ENCODE measurements at places on chromosomes 7 and 10.
A peak's percentile ranks its signal among the peaks of the same experiment; 100 is the strongest.

DNA sequence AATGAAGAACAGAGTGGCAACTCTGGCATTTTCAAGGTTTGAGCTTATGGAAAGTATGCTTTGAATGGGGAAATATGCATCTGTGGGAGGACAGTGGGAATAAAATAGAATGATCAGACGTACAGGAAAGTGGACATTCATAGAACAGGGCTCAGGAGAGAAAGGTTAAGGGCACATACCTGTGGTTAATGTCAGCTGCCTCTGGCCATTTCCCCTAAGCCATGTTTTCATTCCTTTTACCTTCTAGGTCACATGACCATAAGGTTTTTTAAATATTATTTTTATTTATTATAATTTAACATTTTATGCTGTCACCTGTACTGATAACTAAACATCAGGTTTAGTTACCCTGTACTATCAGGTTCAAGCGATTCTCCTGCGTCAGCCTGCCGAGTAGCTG lies 52.8 kb downstream of the LRRC4 start:
- DNase-seq: peak; percentile 33

GRCh38 chr7:101698964-101699363 lies 69.9 kb upstream of the MYL10 start:
- no peak for DNase-seq

- no peak for DNase-seq
These were observed 30.5 kb downstream of the BICC1 start for GRCh38 chr10:58543141-58543540.

- DNase-seq: no peak
These were observed 147.6 kb downstream of the DIP2C start for GRCh38 chr10:541750-542371.

DNA sequence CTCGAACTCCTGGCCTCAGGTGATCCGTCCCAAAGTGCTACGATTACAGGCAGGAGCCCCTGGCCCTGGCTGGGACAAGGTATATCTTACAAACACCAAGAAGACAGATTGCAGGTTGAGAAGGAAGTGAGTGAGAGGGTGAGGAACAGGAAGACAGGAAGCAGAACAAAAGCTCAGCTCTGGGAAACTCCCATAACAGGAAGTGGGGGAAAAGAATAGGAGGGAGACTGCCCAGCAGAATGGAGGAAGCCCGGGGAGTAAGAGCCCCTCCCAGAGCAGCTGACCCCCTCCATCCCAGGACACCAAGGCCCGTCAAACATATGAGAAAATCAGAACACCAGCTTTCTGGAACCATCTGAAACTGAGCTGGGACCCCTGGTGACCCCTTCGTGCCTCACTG lies 2.9 kb downstream of the TECPR1 start:
- no peak for DNase-seq

- no peak for DNase-seq
These were observed 558.7 kb downstream of the PTPRN2 start for GRCh38 chr7:158028971-158029370.

DNA sequence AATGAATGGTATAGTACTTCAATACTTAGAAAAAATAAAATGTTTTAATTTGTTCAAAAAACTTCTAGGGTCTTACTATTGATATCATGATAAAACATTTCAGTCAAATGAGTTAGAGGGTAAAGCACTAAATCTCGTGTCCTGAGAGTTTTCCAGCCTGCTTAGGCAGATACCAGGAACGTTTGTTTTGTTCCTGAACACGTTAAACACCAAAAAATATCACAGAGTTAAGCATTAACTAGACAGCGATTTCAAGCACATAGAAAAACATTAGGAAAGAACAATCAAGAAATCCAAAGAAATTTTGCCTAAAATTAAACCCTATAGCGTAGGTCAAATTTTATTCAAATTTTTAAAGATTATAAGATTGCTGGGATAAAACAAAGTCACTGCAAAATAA lies 204.6 kb upstream of the AGR3 start:
- no peak for DNase-seq

DNA sequence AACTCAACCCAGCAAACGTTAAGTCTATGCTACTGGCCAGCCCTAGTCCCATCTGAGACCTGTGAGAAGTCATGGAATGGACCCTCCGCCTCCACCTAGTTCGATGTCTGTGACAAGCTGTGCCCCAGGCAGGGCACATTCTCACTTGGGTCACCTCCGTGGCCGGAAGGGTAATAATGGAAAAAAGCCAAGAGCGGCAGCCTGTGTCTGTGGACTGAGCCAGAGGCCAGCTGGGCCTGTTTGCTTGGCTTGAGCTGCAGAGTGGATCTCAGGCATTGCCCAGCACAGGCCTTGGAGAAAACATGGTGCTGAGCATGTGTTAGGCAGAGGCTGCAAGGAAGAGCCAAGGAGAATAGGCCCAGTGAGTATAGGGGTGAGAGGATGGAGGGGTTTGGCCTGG lies 97.8 kb downstream of the GALNT17 start:
- no peak for DNase-seq

- DNase-seq: no peak
These were observed 68.4 kb downstream of the ZRANB1 start for GRCh38 chr10:125010362-125010761.

- peak; percentile 61 for DNase-seq
These were observed 64.4 kb downstream of the SUGCT start for GRCh38 chr7:40199076-40199802.

- peak; percentile 47 for DNase-seq
These were observed 45.3 kb upstream of the PIK3AP1 start for GRCh38 chr10:96765406-96766240.

DNA sequence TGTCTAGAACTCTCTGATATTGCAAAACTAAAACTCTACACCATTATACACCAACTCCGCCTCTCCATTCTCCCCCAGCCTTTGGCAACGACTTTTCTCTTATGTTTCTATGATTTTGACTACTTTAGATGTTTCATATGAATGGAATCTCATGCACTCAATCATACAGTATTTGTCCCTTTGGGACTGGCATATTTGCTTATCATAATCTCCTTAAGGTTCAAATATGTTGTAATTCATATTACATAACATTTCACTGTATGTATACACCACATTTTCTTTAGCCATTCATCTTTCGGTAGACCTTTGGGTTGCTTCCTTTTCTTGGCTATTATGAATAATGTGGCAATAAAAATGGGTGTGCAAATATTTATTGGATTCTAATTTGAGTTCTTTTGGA lies 164.4 kb downstream of the ARL4A start:
- peak; percentile 64 for DNase-seq

DNA sequence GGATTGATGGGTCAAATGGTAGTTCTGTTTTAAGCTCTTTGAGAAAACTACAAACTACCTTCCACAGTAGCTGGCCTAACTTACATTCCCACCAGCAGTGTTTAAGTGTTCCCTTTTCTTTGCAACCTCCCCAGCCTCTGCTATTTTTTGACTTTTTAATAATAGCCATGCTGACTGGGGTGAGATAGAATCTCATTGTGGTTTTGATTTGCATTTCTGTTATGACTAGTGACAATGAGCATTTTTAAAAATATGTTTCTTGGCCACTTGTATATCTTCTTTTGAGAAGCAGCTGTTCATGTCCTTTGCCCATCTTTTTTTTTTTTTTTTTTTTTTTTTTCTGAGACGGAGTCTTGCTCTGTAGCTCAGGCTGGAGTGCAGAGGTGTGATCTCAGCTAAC lies 155.2 kb upstream of the BMPER start:
- no peak for DNase-seq

- DNase-seq: no peak
These were observed 26.6 kb downstream of the CDNF start for GRCh38 chr10:14810969-14811953.

DNA sequence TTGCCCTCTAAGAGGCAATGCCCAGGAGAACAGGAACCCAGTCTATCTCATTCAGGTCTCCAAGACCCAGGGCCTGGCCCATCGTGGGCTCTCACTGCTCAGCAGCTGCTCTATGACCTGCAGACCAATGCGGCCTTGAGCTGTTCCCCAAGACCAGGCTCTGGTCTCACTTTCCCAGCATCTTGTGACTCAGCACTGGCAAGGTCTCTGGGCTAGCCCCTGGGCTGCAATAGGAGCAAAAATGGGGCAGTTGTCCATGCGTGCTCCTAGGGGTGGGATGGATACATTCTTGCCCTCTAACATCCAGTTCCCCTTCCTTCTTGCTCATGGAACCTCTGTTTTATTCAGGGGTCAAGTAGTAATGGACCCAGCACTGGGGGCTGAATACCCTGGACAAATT lies 13.5 kb downstream of the GCK start:
- DNase-seq: no peak

GRCh38 chr10:8316284-8316683 lies 261.8 kb downstream of the GATA3 start:
- no peak for DNase-seq

DNA sequence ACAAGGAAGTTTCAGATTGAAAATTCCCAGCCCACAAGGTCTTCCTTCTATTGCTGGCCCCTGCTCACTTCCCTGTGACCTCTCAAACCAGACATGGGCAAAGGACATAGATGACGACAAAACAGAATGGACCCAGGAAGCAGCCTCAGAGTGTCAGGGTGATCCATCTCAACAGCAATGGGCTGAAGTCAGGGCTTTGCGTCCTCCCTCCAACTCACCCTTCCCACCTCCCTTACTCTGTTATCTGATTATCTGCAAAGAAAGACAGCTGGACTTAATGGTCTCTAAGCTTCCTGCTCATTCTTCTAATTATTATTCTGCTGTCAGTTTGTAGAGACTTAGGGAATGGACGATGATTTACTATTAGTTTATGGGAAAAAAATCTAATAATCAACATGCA lies 115.9 kb downstream of the PIP4K2A start:
- no peak for DNase-seq

- DNase-seq: no peak
These were observed 982.0 kb downstream of the SORCS1 start for GRCh38 chr10:106182542-106182941.

GRCh38 chr10:131027256-131027655 lies 284.3 kb downstream of the TCERG1L start:
- no peak for DNase-seq

GRCh38 chr10:71471957-71472365 lies 75.2 kb downstream of the CDH23 start:
- no peak for DNase-seq

DNA sequence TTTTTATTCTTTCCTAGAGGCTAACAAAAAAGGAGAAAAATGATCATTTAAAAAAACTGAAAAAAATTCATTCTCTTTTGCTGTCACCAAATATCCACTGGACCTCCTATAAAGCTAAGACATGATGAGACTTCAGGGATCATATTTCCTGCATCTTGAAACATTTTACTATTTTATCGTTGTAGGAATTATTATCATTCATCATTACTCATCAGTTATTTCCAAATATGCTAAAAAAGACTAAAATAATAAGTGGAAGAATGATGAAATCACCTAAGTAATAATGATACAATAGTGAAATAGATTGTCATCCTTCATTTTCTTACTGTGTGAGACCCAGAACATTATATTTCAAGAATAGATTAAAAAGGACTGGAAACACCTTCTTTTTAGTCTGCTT lies 28.3 kb downstream of the TAF3 start:
- no peak for DNase-seq
